SIG-M5 (cell line): ENCODE measurements at places on chromosomes 5 and 9.

DNA sequence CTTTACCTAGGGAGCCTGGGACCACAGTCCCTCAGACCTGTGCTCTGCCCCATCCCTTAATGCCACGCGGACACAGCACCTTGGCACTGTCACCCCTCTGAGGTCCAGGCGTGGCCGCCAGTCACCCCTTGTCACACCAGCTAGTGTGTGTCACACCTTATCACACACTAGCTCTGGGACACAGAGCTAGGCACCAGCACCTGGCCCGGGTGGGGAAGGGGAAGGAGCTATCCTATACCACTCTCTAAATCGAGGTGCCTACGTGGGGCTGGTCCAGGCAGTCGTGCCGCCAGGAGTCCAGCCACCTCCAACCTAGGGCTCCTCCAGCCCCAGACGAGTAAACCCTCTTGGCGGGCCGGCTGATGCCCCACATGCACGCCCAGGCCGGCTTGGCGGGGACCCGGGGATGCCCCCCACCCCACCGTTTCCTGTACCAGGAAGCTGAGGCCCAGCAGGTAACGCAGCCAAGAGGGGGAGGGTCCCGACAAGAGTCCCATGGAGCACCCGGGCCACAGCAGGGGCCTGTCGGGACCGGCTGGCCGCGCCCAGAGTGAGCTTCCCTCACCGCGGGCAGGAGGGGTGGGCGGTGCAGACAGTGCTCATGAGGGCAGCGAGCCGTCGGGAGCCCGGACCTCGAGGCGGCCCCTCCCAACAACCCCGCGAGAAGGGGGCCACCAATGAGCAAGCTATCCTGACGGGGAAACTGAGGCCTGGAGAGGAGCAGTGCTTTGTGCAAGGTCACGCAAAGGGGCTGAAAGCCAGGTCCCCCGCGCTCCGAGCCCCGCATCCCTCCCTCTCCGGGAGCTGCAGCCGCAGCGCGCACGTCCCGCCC is 550 bp downstream of the CORO2A start:
- no peak for DNase-seq

DNA sequence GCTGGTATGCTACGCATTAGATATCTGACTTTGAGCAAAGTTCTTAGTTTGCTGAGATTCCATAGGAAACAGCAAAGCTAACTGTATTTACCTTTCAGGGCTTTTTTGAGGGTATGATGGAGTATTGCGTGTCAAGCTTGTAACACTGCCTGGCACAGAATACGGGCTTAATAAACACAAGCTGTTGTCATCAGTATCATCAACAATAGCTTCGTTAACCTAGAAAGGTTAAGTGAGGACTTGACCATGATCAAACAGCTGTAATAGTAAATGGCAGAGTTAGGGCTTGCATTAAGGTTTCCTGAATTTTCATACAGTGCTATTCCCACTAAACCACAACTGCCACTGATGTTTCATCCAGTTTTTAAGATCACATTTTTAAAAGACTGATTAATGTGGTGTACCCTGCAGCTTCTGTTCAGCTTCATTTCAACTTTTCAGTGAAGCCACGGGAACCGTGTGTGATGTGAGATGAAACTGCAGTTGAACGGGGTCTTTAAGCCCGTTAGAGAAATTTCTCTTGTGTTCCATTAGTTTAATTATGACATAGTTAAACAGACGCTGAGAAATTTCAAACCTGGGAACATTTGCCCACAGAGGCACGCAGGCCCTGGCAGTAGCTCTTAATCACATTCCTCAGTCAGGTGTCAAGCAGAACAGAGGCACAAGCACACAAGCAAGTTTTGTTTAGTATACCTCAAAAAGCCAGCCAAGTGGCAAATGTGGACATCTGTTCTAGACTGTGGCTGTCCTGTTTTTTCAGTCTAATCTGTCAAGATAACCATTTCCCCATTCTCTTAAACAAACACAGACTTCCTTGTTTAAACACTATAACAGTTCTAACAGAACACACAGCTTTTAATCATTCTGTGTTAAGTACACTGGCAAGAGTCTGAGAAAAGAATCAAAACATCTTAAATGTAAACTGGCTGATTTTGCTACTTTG is 147.1 kb downstream of the ZNF608 start:
- DNase-seq: no peak

DNA sequence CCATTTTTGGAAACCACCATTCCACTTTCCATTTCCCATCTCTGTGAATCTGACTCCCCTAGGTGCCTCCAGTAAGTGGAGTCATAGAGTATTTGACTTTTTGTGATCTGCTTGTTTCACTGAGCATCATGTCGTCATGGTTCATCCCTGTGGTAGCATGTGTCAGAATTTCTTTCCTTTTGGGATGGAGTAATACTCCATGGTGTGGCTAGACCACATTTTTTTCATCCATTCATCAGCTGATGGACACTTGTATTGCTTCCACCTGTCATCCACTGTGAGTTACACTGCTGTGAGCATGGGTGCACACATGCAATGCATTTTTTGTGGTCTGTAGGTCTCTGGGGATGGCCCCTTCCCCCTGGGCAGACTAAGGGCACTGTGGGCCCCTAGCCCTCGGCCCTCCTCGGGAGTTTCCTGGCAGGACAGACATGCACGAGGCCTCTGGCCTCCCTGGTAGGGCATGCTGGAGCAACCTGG is 115.9 kb downstream of the GADD45G start:
- no peak for DNase-seq

GRCh38 chr5:174356536-174356935 is 311.0 kb downstream of the NSG2 start:
- no peak for DNase-seq

GRCh38 chr5:126531543-126532120 is 63.4 kb downstream of the ALDH7A1 start:
- no peak for DNase-seq

GRCh38 chr9:89278997-89279739 is 31.8 kb upstream of the CKS2 start:
- DNase-seq: no peak

GRCh38 chr9:36959681-36960574 is 74.1 kb downstream of the PAX5 start:
- DNase-seq: no peak

GRCh38 chr9:14478175-14479162 is 164.5 kb upstream of the NFIB start:
- no peak for DNase-seq

DNA sequence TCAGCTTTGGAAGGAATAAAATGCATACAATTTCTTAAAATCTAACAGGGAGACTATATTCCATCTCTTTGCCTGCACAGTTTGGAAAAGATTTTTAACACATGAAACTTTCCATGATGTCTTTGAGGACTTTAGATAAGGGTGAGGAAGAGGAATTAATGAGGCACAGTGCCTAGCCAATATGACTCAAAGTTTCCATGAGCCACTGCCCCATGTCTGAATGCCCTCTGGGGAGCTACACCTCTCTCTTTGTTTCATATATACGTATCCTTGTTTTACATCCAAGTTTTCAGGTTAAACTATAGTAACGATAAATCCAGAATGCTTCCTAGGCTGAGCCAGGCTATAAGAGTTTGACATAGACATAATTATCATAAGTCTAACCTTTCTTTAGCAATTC is 349.3 kb upstream of the TLE4 start:
- no peak for DNase-seq

- no peak for DNase-seq
These were observed 740.2 kb upstream of the DMAC1 start for GRCh38 chr9:8539681-8540197.

GRCh38 chr5:9160747-9161146 is 385.1 kb downstream of the SEMA5A start:
- no peak for DNase-seq

- DNase-seq: no peak
These were observed 38.1 kb downstream of the DDX31 start for GRCh38 chr9:132631685-132632084.

DNA sequence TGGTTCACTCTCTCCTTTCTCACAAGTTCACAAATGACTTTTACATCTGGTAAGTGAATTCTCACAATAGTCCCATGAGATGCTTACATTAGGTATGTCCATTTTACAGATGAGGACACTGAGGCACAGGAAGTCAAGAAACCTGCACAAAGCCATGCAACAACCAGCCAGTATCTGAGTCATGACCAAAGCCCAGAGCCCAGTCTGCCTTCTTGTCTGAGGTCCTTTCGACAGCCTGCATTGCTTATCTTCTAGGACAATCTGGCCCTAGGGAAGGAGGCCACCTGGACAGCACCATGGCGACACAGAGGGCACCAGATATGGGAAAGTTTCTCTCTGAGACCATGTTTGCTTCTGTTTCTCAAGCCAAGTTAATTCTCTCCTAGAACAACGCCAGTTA is 197.1 kb downstream of the NSG2 start:
- no peak for DNase-seq

DNA sequence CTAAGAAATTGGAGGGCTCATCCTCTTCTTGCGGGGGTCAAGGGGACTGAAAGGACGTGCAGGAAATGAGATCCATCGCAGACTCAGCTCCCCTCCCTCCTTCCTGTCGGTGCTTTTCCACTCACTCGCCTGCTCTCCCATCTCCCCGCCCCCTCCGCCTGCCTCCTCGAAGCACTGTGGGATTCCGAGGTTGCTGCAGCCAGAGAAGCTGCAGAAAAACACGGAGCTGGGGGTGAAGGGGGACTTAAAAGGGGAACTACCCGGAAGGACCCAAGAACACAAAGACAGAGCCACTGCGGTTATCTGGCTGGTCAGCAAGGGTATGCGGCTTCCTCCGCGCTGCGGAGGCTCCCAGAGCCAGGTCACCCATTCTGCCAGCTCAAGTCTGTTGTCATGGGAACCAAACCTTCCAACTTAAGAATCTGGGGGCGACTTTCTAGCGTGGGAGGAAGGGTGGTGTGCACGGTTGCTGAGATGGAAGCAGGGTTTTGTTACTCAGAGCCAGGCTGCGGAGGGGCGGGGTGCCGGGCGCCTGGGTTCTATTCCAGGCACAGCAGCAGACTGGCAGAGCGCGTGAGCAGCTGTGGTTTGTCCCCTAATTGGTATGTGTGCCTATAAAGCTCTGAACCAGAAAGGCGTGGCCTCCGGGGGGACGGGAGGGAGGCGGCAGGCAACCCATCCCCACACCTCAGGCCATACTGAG is 24.9 kb downstream of the PCDHGC5 start:
- DNase-seq: no peak

GRCh38 chr5:170421826-170422225 is 32.7 kb upstream of the KCNMB1 start:
- no peak for DNase-seq

- DNase-seq: no peak
These were observed 20.5 kb downstream of the EQTN start for GRCh38 chr9:27276193-27277030.

DNA sequence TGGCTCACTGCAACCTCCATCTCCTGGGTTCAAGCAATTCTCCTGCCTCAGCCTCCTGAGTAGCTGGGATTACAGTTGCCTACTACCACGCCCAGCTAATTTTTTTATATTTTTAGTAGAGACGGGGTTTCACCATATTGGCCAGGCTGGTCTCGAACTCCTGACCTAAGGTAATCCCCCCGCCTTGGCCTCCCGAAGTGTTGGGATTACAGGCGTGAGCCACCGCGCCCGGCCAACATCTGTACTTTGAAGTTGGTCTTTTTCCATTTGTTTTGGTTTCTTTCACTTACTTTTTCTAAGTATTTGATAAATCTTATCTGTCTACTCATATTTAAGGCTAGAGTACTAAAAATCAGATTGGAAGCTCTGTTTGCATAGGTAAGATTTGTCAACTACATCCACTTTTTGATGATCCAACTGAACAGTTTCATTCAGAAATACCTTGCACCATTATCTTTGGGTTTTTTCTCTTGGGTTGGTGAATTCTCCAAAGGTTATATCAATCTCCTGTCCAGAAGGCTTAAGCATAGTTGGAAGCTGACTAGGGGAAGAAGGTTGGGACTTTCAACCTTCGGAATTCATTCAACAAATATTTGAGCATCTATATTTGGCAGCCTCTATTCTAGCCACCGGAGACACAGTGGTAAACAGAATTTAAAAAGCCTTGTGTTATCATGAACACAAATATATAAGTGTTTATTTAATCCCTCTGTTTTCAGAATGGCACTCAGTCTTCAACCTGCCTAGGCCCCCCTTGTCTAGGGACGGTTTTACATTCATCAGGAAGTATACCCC is 489.1 kb downstream of the RAB3C start:
- no peak for DNase-seq

DNA sequence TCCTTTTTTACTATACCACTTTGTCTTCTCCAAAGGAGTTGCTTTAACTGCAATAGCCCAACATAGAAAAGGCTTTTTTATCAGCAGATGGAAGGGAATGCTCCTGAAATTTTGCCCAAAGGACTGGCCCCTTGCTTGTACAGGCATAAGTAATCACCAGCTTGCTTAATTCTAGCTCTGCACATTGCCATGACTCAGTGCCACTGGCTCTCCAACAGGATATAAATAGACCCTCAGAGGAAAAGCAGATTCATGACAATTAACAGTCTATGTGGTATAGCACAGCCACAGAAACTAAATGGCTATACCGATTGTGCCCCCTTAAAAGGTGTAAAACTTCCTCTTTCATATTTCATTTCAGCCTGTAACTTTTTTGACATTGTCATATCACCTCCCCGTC is 227.0 kb downstream of the ZNF608 start:
- DNase-seq: no peak

GRCh38 chr9:109206670-109207069 is 39.6 kb upstream of the FRRS1L start:
- no peak for DNase-seq

- DNase-seq: no peak
These were observed 49.1 kb downstream of the PTCD2 start for GRCh38 chr5:72369301-72369700.

- no peak for DNase-seq
These were observed 167.2 kb downstream of the CACNA1B start for GRCh38 chr9:138044485-138045383.

GRCh38 chr5:84130006-84130580 is 254.6 kb downstream of the EDIL3 start:
- no peak for DNase-seq

DNA sequence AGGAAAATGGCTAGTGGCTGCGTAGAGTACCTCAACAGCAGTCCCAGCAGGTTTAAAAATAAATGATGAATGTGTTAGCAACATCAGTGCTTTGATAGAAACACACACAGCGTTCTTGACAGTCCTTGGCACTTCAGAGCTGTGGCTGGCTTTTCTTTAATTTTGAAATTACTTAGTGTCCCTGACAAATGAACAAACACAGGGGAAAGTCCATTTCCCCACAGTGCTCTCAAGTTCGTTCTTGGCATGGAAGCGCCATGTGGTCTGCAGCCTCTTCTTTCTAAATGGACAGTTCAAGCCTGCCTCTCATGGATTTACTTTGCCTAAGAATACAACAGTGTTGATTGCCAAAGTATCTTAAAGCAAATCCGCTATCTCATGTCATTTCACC is 102.2 kb downstream of the ADAMTS12 start:
- no peak for DNase-seq

DNA sequence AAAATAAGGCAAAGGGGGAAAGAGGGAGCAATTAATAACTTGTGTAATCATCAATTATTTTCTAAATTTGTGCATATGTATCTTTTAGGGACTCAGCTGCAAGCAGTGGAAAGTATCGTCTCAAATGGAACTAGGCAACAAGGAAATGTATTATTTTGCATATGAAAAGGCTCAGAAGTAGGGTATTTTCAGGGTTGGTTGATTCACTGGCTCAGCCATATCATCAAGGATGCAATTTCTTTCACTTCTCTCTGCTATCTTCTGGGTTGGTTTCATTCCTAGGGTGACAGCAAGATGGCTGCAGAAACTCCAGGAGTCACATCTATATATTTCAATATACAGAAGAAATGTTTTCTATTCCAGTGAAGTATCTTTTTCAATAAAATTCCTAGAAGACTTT is 509.8 kb downstream of the DMAC1 start:
- no peak for DNase-seq
